ENCODE measurements at places on chromosomes 2 and 18.

GRCh38 chr2:96608469-96609455 is 29.4 kb downstream of the KANSL3 start:
- no peak for DNase-seq

DNA sequence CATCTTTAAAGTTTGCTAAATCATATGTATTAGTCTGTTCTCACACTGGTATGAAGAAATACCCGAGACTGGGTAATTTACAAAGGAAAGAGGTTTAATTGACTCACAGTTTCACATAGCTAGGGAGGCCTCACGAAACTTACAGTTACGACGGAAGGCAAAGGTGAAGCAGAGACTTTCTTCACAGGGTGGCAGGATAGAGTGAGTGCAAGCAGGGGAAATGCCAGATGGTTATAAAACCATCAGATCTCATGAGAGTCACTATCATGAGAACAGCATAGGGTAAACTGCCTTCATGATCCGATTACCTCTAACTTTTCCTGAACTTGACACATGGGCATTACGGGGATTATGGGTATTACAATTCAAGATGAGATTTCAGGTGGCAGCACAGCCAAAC is 1075.2 kb upstream of the NRXN1 start:
- DNase-seq = no peak

DNA sequence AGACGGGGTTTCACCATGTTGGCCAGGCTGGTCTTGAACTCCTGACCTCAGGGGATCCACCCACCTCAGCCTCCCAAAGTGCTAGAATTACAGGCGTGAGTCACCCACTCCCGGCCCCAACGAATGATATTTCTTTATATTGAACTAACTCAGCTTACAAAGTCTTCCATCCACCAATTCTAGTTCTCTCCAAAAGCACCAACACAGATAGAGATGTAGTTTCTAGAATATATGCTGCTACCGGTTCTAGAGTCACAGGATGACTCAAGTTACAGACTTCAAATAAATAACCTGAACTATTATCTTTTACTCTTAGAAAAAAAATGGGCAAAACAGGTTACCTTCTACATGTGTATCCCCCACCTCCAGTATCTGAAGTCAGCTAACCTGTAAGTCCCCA is 9.2 kb downstream of the ACAA2 start:
- DNase-seq = no peak

DNA sequence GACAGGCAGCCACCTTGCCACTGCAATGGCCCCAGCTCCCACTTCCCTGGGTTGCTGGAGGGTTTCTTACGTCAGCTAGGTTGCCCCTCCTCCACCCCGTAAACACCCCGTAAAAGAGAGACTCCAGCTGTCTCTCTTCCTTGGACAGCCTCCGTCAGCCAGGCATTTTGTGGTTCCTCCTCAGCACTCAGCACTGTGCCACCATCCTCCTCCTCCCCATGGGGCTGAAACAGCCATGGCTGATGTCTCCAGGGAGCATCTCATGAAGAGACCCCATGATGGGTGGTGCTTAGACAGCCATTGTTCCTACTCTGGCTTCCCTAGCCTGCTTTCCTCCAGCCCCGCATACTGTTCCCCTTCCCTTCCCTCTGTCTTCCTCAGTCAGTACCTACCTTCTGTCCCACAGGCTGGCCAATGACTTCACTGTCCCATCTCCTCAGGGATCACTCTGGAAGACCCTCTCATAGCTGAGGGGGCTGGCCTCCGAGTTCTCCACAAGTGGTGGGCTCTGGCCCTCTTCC is 143.3 kb upstream of the SIX3 start:
- no peak for DNase-seq

GRCh38 chr2:238127165-238128060 is 11.1 kb upstream of the KLHL30 start:
- peak; percentile 40 for DNase-seq

DNA sequence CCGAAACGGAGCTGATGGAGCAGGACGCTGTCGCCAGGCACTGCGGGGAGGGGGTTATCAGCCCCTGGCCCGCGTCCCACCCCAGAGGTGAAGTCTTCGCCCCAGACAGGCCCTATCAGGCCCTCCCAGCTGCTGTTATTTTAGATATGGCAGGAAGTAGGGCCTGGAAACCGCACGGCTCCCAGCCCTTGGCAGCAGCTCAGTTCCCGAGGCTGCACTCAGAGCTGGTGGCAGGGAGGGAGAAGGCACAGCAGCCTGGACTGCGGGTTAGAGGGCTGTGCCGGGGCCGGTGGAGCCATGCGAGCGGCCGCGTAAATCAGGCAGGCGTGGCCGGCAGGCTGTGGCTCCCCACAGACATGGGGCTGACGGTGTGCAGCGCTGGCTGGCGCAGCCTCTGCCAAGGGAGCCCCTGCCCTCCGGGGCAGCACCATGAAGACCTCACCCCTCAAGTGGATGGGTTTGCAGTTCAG is 111.4 kb downstream of the NFATC1 start:
- DNase-seq = peak; percentile 98

GRCh38 chr2:98487806-98488189 is 43.1 kb downstream of the INPP4A start:
- peak; percentile 79 for DNase-seq

DNA sequence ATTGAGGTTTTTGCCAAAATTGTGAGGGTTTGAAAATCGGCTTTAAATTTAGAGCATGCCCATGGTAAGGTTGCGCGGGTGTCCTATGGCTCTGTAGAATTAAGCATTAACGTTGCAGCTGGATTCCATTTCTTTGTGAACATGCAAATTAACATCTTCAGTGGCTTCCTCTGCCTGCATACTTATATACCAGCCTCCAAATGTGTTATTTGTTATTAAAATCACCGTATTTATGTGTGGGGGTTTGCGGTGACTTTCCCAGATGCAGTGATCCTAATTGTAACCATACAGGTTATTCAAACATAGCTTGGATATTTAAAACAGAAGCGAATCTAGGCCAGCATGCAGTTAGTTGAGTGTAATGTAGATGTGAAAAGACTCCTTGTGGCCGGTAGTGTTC is 80.2 kb downstream of the TGOLN2 start:
- DNase-seq = no peak

DNA sequence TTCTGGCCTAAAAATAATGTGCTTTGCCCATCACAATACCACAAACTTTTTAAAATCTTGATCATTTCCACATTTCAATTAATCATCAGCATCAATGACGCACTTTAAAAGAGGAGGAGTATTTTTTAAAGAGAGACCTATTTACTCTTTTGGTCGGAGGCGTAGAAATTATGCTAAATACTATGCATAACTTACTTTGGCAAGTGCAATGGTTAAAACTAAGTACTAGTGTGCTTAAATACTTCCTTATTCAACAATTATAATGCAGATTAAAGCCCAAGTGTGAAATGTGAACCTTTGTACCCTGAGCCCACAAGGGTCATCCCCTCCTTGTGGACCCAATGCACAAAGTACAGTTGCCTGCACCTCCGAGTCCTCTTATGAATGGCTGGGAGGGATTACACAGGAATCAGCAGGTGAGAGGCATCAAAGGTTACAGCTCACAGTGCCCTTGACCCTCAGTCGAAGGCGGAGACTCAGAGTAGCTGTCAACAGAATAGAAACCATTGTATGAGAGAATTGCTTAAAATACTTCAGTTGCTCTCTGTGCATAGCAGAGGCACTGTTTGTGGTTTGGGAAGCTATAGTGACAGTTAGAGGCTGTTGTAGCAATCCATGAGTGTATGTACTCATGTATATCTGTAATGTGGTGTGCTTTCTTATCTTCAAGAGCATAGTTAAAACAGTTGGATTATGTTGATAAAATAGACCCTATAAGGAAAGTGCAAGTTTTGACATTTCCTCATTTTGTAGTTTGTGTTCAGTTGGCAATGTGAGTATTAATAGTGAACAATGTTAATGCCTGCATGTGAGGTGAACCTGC is 151.7 kb upstream of the ITGA4 start:
- peak; percentile 97 for DNase-seq
